Activated CD8-positive, alpha-beta memory T cell treated with anti-CD3 and anti-CD28 coated beads for 24 hours (primary cell): ENCODE measurements at places on chromosomes 6 and 20.

GRCh38 chr20:53186635-53187034 lies 214.5 kb downstream of the TSHZ2 start:
- DNase-seq: no peak

GRCh38 chr6:144585217-144585814 lies 300.2 kb downstream of the UTRN start:
- DNase-seq: no peak

GRCh38 chr20:17666481-17666880 lies 15.6 kb downstream of the RRBP1 start:
- DNase-seq: no peak

DNA sequence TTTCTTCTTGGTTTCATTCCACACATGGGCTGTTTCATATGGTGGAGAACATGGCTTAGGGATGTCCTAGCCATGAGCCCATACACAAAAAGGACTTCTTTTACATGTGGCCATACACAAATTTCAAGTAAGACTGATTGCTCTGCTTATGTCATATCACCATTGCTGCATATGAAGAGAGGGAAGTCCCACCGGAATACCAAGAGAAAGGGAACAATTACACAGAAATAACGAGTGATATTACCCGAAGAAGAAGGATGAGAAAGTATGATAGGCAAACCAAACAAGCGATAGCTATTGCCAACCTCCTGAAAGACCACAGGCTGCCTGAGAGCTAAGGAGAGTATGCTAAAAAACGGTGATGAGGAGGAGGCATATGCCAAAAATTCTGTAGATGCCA lies 70.5 kb upstream of the TNFRSF21 start:
- no peak for DNase-seq

DNA sequence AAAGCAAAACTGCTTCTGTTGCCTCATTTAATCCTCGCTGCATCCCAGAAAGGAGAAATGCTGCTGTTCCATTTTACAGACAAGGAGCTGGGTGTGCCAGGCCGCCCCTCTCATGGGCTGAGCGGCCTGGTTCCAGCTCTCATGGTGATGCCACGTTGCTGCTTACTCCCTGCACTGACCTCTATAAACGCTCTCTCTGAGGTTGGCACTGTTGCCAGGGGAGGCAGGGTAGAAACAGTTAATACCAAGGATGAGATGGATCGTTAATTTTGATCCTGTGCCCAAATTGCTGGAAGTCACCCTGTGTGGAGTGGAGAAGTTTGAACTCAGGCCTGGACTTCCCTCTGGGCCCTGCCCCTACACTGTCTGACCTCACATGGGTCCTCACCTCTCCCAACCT lies 25.6 kb downstream of the SIRPA start:
- no peak for DNase-seq

DNA sequence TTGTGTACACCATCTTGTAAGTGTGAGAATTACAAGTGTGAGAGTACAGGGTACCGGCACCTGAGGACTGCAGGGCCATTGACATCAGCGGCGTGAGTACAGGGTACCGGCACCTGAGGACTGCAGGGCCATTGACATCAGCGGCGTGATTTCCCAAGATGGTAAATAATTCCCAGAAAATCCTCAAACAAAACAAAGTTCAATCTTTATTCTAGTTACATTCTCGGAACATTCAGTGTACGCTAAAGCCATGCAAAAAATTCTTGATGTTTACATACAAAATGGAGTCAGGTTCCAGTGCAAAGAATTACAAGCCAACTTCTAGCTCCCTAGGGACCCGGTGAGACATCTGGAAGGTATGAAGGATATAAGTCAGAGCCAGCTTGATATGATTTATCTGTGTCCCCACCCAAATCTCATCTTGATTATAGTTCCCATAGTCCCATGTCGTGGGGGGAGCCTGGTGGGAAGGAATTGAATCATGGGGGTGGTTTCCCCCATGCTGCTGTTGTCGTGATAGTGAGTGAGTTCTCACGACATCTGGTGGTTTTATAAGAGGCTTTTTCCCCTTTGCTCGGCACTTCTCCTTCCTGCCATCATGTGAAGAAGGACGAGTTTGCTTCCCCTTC lies 172.7 kb downstream of the TTLL2 start:
- no peak for DNase-seq

DNA sequence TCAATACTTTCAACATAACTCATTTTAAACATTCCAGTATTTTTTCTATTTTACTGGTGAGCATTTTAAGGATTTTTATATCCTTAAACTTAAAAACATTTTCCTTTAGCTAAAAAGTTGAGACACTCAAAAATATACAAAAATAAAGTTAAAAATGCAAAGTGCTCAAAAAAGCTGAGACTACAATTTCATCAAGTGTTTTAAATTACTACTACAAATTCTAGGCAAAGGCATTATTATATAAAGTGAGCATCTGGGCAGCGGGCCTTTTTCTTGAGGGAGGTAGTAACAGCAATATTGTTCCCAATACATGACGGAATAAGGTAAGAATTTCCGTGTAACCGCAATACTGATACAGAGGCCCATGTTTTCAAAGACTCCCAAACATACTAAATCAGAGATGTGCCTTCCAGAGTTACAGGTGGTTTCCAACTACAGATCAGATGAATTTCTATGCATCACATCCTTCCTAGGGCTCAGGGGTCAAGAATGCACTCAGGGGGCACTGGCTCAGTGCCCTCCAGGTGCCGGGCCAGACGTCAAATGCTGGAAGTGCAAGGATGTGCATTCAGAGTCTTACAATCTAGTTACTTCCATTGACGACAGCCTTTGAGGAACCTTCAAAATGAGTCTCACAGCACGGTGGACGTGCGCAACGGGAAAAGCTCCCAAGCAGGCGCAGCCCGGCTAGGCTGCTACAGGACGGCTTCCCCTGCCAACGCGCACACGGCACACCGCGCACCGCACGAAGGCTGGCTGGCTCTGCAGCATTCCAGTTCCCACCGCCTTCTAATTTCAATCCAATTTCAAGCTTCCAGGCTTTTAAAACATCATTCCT lies 1.7 kb downstream of the PHF10 start:
- DNase-seq: peak; percentile 66

GRCh38 chr6:49269190-49269589 lies 193.9 kb downstream of the MMUT start:
- no peak for DNase-seq

DNA sequence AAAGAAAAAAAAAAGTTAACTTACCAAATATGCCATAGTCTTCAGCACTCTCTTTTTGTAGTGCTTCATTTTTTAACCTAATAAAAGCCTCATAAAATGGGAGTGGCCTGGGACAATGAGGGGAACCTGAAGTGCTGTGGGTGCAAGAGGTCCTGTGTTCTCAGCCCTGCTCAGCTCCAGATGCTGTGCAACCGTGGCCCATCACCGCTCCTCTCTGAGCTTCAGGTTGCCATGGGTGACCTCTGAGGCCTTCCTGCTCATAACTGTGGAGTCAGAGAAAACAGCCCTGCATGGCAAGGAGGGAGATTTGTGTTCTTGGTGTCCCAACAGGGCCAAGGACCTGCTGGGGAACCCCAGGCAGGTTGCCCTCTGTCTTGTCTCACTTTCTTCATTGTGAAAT lies 10.0 kb downstream of the TCF15 start:
- no peak for DNase-seq

- no peak for DNase-seq
Observed at GRCh38 chr20:49303065-49303552, 25.3 kb upstream of the ZNFX1 start.

GRCh38 chr20:573414-574296 lies 30.1 kb upstream of the CSNK2A1 start:
- no peak for DNase-seq

- DNase-seq: no peak
Observed at GRCh38 chr6:159433550-159433949, 259.5 kb downstream of the SOD2 start.

DNA sequence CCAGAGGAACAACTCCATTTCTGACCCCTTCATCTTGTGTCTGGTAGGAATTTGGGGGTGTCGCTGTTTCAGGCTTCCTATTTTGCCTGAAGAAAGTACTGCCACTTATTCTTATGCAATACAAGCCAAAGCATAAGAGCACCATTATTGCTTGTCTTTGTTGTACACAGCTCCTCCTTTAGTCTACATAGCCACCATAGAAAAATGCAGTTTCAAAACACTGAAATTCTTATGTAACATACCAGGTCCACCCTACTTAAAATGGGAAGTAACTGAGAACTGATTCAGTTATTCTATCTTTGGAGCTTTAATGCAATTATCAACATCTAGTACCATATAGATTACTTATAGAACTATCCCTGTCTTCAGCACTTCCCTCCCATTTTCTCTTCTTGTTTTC lies 255.5 kb downstream of the ARHGAP18 start:
- DNase-seq: no peak

DNA sequence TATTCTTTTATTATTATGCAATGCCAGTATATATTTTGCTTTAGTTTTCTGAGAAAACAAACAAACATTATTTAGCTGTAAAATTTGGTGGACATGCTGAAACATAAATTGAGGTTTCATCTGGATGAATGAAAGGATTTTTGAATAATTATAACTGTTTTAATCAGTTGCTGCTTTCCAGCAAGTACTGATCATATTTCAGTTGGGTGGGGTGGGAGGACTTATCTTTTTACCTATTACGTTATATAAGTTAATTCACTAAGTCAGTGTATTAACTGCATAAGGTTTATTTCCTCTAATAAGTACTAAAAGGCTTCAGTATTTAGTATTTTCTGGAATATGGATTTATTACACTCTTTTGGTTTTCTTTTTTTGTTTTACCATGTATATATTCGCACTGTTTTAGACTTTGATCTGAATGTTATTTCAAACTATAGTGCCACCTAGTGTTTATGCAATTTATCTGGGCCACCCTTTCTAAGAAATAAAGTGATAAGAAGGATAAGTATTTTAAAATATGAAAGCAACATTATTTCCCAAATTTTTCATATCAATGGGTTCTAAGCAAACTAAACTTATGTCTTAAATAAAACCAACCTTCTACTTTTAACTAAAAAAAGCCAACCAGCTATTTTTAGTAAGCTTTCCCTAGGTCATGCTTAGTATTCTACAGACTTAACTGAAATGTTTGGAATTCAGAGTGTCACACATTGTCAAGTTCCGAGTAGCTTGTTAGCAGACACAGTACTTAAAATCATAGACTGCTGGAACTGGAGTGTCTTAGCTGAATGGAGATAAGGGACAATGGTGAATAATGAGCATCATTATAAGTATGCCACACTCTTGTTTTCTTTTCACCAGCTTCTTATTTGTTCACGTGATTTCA lies 105.4 kb upstream of the MCHR2 start:
- DNase-seq: no peak

DNA sequence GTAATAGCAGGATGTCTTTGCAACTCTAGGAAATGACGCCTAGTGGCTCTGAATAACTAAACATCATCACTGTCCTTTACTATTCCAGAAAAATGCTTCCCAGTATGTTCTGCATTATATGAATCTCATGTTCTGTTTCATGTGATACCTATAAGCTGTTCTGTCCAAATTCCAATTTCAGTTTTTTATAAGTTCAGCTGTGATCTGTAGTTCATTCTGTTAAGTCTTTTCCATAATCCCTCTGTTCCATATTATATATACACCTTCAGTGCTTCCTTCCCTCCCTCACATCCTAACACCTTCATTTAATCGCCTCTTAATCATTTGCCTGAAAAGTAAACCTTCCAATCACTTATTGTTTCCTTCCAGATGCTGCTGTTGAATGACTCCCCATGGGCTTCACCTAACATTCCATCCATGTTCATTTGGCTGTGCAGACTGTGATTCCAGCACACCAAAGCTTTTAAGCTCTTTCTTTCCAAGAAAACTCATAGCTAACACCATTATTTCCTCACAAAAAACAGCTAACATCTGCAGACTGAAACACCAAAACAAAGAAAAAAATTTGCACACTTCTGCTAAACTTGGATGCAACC lies 18.6 kb downstream of the HMGCLL1 start:
- no peak for DNase-seq

DNA sequence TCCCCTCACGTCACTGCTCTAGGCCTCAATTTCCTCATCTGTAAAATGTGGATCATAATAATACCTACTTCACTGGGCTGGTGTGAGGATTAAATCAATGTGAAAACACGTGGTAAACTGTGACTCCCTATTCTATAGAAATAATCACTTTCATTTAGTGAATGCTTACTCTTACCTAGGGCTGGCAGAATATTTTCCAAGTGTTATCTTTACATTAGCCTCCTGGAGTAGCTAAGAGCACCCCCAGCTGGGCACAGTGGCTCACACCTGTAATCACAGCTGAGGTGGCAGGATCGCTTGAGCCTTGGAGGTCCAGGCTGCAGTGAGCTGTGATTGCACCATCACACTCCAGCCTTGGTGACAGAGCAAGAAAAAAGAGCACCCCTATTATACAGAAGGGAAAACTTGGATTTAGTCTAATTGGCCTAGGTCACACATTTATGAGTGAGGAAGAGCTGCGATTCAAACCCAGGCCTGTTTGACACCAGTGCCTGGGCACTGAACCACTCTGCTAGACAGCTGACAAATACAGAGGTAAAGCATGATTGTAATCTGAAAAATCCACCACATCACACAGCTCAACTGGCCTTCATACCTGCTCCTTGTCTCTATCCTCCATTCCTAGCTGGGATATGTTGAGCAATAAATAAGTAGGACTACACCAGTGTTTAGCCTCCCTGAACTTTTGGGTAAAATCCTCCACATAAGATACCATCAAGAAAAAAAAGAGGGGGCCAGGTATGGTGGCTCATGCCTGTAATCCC lies 1.4 kb upstream of the SNTA1 start:
- no peak for DNase-seq

DNA sequence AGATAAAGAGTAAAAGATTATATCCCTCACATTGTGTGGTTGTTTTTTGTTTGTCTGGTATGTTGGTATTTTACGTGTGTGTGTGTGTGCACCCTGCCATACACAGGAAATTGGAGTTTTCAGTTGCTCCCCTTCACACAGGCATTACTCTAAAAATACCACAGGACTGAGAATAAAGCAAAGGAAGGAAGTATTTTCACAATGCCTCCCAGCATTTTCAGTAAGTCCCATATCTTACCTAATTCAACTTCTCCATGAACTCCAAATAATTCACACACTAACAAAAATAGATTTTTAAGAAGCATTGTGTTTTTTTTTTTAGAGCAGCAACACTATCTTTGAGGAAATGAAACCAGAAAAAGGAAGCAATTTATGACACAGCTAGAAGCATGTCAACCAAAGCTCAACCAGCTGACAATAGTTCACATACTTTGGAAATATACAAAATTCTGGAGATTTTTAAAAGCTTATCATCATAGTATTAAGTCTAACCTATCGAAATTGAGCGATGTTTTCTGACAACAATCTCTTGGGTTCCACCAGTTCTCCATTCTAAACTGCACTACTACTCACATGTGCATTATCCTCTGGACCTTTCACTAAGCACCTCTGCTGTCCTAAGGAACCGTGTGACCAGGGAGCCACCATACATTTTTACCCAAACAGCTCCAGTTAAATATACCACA lies 2.1 kb downstream of the UBE2J1 start:
- DNase-seq: no peak

DNA sequence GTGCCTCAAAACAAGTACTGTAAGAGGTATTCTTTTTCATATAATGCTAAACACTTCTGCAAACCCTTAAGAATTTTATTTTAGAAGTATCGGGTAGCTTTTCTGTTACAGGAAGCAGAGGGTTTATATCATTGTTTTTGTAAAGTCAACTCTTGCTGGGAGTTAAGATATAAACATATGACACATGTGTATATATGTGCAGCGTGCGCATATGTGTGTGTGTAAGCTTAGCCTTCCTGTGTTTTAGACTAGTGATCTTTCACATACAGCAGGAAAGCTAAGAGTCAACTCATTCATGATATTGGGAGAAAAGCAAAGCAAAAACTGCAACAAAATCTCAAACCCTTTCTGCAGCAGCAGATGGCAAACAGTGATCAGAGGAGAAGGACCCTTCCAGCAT lies 102.4 kb downstream of the ARID1B start:
- DNase-seq: no peak

GRCh38 chr6:96624957-96625356 lies 62.0 kb downstream of the FHL5 start:
- DNase-seq: no peak
